Activated T-cell treated with anti-CD3 and anti-CD28 coated beads, Interleukin-2, amount 50 U/mL, for 1 hour (primary cell): ENCODE measurements at places on chromosomes 13 and 19.

GRCh38 chr19:17351815-17352435 lies 14.6 kb downstream of the GTPBP3 start:
- DNase-seq = no peak

GRCh38 chr19:45097776-45098520 lies 5.0 kb downstream of the PPP1R37 start:
- DNase-seq = no peak

DNA sequence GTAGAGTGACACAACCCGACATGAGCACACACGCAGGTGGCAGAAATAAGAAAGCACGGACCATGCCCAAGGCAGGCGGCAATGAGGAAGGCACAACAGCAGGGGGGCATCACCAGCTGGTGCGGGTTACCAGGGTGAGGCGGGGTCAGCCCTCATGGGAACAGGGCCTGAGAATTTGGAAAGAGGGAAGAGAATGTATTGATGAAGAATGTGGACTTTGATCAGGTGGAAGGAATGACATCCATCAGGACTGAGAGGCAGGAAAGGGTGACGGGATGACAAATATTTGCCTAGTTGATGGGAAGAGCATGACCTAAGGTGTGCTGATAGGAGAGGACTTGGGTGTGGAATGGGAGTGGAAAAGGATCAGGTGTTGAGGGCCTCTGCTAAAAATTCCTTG lies 177.5 kb downstream of the ABCC4 start:
- no peak for DNase-seq

- DNase-seq = no peak
Measured at GRCh38 chr13:58630794-58631193, 999.2 kb downstream of the PCDH17 start.

GRCh38 chr19:33728141-33728540 lies 68.5 kb upstream of the KCTD15 start:
- DNase-seq = no peak

GRCh38 chr13:44170731-44171130 lies 202.9 kb upstream of the SERP2 start:
- no peak for DNase-seq

DNA sequence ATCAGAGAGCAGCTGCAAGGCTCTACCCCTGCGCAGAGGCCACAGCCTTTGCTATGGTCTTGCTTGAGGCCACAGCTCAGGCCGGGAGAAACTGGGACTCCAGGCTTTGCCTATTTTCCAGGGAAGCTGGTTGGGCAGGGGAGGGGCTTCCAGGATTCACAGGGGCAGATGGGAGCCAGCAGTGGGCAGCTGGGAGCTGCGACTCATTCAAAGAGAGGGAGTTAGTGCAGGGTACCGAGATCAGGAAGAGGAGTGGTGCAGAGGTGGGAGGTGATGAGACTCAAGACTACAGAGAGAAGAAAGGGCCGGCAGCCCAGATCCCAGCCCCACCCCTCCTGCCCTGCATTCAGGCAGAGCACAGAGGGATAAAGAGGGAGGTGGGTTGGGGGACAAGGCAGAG lies 12.1 kb downstream of the ADGRE5 start:
- peak; percentile 36 for DNase-seq

DNA sequence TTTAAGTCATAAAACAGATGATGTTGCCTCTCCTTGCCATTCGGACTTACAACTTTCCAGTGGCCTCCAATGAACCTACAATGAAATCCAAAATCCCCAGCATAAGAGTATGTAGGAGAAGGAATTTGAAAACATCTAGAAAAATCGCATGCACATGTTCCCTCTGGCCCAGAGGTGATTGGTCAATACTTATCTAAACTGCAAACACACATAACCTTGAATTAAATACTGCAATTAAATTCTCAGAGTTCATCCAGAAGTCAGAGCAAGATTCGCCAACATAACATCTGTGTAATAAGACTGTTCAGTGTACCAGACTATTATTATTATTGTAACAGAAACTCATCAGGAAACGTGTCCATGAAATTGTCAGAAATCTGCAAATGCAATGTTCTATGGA lies 82.2 kb upstream of the USP29 start:
- no peak for DNase-seq

- DNase-seq = no peak
Measured at GRCh38 chr13:98348466-98349200, 171.6 kb upstream of the RNF113B start.

DNA sequence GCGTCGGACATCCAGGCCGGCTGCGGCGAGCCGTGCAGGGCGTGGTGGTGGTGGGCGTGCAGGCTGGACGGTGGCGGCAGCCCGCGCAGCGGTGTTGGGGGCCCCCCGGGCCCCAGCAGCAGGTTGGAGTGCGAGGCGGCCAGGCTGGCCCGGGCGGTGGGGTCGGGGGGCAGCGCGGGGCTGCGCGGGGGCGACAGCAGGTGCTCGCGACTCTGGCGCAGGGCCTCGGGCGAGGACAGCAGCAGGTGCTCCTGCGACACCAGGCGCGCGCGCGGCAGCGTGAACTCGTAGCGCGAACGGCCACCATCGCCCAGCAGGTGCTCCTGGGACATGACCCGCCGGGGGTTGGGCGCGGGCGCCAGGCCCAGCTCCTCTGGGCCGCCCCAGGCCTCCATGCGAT lies 9.8 kb downstream of the SHISA7 start:
- DNase-seq = no peak
